Tongue (tissue), 3 donors: ENCODE measurements at places on chromosomes 13 and 19. TPM values are rescaled to one million over a fixed set of nuclear protein-coding genes. Genes with fewer than 3 reads are reported as not detected.

DNA sequence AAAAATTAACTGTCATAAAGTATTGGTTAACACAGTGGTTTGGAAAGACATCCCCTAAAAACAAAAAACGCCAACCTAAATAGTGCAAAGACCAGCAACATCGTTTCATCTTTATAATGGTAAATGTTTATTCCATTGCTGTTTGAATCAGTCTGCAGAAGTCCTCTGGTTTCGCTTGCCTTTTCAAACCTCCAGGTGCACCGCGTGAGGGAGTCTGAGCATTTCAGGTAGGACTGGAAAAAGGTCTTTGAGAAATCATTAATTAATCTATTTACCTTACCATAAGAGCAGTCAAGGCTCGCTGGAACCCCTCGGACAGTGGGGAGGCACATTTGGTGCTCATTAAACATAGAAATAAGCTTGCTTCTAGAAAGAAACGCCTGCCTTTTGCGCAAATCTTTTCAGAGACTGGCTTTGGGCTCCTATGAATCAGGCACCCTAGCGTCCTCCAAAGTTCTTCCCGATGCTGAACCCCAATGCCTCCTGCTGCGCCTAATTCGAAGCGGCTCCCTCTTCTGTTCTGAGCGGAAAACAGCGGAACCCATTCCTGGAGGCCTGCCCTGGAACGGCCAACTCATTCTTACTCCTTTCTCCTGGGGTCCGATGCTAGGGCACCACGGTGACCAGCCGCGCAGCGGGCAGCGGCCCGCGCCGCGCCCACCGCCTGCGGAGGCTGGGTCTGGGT is 951 bp upstream of the MTUS2 start:
- DNase-seq, result peak; percentile 32

- no peak for DNase-seq
Measured at GRCh38 chr13:45199711-45200110, 1.1 kb downstream of the KCTD4 start.

GRCh38 chr13:77176350-77176749 is 149.4 kb upstream of the FBXL3 start:
- DNase-seq, result no peak

DNA sequence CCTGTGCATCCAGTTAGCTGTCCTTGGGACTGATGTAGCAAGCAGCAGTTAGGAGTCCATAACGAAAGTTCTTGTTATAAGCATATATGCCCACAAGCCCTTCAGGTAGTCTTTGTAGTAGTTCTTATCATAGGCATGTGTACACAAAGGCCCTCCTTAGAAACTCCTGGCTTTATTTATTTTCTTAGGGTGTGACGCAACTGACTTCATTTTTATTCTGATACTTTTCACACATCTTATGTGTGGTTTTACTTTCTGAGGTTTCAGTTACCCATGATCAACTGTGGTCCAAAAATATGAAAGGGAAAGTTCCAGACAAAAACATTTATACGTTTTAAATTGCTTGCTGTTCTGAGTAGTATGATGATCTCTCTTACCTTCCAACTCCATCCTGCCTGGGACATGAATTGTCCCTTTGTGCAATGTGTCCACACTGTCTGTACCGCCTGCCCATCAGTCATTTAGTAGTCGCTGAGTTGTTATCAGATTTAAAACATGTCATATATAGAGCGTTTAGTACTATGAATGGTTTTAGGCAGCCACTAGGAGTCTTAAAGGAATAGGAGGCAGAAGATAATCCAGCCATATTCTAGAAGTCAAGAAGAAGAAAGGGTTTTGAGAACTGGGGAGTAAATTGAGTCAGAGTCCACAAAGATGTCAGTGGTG is 19.4 kb downstream of the GPC5 start:
- no peak for DNase-seq

DNA sequence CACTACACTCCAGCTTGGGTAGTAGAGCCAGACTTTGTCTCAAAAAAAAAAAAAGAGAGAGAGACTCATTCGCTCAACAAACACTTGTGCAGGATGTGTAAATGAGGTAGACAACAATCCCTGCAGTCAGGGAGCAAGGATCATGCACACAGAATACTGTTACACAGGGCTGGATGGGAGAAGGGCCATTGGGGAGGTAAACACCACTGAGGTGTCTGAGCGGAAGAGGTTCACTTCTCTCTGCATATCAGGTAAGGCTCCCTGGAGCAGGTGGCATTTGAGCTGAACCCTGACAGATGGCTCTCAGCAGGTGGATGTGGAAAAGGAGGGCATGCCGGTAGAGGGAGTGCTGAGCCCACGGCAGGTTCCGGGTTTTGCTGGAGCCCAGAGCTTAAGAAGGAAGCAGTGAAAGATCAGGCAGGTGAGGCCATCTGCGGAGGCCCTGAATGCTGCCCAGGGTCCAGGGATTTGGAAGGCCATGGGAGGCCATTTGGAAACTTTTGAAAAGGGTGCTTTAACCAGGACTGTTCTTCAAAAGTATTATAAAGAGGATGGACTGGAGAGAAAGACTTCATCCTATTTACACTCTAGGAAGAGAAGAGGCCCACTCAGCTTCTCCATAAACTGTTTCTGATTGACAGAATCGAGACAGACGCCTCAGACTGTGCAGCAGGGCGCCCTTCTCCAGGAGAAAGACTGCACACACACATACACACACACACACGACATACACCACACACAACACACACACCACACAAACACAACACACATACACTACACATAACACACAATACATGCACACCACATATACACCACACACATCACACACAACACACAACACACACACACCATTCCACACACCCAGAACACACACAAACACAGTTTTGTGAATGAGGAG is 199.4 kb downstream of the USP12 start:
- no peak for DNase-seq

Gene RASIP1
- 24.1 TPM for total RNA-seq

DNA sequence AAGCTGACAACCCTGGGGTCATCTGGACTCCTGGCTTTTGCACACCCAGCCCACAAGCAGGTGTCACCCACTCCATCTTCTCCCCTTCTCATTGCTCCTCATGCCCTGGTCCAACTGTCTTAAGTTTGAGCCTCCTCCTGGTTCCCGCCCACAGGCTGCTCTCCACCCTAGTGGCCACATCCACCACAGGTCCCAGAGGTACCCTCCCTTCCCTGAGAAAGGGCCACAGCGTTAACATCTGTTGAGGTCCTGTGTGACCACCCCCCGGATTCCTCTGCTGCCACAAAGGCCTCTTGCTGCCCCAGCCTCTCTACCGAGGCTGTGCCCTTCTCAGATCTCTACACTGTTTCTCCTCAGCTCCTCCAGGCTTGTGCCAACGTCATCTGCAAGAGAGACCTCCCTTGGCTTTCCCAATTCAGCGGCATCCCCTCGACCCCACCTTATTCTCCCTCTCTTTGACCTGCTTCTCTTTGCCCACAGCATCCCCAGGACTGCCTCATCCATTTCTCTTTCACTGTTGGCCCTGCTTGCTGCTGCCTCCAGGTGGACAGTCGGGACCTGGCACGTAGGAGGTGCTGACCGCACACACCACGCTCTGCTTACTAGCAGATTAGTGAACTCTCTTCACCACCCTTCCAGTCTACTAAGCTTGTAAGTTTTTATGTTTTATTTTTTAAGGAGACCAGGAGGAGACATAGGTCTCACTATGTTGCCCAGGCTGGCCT is 33.3 kb downstream of the SUGP2 start:
- no peak for DNase-seq

Gene DENND1C
- 0.51 TPM for total RNA-seq

GRCh38 chr19:35478794-35479677 is 11.2 kb downstream of the KRTDAP start:
- DNase-seq, result no peak

DNA sequence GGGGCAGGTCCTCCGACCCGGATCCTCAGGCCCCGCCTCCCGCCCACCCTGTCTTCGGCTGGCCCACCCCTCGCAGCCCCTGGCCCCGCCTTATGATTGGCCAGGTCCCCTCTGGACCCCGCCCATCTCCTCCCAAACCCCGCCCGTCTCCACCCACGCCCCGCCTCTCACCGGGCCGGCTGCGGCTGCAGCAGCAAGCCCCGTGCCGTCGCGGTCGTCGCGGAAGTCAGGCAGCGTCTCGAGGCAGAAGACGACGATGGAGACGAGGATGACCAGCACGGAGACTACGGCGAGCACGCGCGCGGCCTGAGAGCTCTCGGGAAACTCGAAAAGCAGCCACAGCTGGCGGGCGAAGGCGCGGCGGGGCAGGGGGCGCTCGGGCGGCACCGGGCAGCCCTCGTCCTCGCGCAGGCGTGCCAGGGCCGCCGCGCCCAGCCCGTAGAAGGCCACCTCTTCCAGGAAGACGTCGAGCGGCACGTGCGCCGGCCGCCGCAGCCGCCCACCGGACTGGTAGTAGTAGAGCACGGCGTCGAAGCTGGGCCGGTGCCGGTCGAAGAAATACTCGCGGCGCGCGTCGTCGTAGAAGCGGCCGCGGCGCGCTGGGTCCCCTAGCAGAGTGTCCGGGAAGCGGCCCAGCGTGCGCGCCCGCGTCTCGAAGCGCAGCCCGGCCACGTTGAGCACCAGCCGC is 495 bp downstream of the KCNA7 start:
- DNase-seq, result peak; percentile 34

GRCh38 chr13:98798849-98799645 is 46.6 kb upstream of the SLC15A1 start:
- peak; percentile 63 for DNase-seq

DNA sequence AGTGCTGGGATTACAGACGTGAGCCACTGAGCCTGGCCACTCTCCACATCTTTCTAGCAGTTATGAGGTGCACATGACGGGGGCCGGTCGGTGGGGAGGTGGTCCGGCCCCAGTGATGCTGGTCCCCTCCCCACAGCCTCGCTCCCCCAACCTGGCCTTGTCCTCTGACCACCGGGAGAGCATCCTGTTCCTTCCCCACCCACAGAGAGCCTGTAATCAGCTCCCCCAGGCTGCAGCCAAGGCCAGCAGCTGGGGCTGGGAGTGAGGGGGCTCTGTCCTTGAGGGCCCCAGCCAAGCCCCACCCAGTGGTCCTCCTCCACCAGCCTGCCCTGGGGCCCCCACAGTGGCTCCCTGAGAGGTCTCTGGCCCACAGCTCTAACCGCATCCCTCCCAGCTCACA is 3.0 kb upstream of the INSL3 start:
- no peak for DNase-seq

DNA sequence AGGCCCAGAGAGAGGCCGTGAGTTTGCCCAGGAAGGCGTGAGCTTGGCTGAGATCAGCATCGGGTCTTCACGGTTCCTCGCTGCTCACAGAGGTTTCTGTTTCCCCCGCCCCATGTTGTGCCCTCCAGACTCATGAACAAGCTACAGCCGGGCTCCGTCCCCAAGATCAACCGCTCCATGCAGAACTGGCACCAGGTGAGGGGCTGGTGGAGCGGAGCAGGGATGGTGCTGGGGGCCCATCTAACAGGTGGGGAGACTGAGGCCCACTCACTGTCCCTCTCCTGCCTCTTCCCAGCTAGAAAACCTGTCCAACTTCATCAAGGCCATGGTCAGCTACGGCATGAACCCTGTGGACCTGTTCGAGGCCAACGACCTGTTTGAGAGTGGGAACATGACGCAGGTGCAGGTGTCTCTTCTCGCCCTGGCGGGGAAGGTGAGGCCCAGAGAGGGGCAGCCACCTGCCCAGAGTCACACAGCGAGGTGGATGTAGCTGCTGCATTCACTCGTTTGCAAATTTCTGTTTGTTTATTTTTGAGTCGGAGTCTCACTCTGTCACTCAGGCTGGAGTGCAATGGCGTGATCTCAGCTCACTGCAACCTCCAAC is 6.0 kb downstream of the CNN2 start:
- DNase-seq, result no peak

DNA sequence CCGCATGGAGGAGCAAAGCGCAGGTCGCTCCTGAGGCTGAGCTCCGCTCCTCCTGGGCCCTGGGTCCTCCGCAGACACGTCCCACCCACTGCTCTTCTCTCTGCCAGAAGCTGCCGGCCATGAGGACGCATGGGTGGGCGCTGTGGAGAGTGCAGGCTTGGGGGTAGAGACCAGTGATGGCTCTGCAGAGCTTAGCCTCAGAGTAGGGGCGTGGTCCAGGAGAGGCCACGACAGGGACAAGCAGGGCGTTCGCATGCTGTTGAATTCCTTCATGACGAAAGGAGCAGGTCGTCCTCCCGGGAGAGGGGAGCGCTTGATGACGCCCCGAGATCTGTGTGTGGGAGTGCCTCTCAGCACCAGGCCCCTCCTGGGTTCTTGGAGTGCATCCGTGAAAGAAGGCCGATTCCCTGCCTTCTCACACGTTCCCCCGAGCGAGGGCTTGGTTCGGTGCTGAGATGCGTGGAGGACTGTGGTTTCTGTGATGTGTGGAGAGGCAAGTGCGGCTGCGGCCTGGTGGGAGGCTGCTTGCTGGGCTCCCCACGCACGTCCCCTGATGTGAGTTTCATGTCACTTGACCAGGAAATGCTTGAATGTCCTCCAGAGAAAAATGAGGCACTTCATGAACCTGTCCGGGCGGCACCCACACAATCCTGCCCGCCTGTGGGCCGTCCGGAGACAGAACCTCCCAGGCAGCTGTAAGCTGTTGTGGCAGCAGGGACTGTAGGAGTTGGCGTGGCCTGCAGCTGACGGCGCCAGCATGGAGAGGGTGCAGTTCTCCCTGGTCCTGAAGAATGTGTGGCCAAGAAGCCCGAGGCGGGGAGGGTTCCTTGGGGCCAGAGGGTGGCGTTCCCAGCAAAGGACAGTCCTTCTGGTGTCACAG is 4.5 kb downstream of the SF3A2 start:
- DNase-seq, result no peak

- DNase-seq, result no peak
Measured at GRCh38 chr19:34386645-34387445, 17.4 kb upstream of the PDCD2L start.

Gene CD22
- total RNA-seq, result 7.4 TPM

Gene KLK12
- total RNA-seq, result 7.2 TPM

DNA sequence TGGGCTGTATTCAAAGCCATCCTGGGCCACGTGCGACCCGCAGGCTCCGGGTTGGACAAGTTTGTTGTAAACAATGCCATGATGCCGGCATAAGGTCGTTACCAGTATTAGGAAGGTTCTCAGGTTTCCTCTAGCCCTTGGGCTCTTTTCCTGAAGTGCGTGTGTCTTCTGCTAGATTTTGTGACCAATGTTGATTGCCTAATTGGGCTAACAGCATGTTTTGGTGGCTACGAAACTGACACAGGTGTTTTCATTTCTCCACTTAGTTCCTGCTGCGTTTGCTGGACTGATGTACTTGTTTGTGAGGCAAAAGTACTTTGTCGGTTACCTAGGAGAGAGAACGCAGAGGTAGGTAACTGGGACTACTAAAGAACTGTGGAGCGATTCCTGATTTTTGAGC is 20.3 kb downstream of the ALOX5AP start:
- no peak for DNase-seq

- DNase-seq, result no peak
Measured at GRCh38 chr19:29708554-29709439, 6.3 kb downstream of the C19orf12 start.

Gene PSG6
- not detected for total RNA-seq

Gene CLEC17A
- total RNA-seq, result 1.0 TPM

Gene PRDX2
- total RNA-seq, result 304 TPM

Gene ZNF333
- total RNA-seq, result 18.1 TPM
